BJ (cell line): ENCODE measurements at places on chromosomes 2 and 18. TPM values are rescaled to one million over a fixed set of nuclear protein-coding genes. Genes with fewer than 3 reads are reported as not detected.

- no peak for DNase-seq
Observed at GRCh38 chr2:79702905-79703304, 190.1 kb downstream of the CTNNA2 start.

DNA sequence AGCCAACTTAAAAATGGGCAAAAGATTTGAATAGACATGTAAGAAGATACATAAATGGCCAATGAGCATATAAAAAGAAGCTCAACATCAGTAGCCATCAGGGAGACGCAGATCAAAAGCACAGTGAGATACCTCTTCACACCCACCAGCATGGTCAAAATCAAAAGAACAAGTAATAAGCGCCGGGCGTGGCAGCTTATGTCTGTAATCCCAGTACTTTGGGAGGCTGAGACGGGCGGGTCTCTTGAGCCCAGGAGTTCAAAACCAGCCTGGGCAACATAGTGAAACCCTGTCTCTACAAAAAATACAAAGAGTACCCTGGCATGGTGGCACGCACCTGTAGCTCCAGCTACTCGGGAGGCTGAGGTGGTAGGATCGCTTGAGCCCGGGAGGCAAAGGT, 4.6 kb upstream of the CIB4 start:
- no peak for DNase-seq

GRCh38 chr2:140199312-140199711, 1419.1 kb upstream of the NXPH2 start:
- no peak for DNase-seq

GRCh38 chr2:130369965-130370341, 14.1 kb downstream of the PTPN18 start:
- DNase-seq: no peak

DNA sequence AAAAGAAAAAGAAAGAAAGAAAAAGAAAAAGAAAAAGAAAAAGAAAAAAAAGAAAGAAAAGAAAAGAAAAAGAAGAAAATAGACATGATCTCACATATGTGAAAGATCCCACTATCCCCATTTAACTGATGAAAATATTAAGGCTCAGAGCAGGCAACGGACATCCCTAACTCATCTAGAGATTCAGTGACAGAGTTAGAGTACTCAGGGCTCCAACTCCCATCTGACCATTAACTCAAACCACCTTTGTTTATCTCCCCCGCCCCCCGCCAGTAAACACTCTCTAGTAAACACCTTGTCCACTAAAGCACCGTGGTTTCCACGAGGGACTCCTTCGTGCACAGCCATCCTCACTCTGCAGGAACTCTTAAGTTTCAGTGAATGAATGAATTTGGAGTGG, 142.9 kb downstream of the TGIF1 start:
- no peak for DNase-seq

GRCh38 chr2:69741229-69741574, 732 bp upstream of the ANXA4 start:
- DNase-seq: no peak

Gene SRD5A2
- 0.01 TPM in 1 of 2 replicates, not detected in the other for polyA plus RNA-seq

Gene SLC11A1
- 0.05 and 0.23 TPM in 2 replicates for polyA plus RNA-seq

Gene OTOF
- polyA plus RNA-seq: 0.10 and 0.16 TPM in 2 replicates

Gene FOXI3
- polyA plus RNA-seq: not detected in 2 replicates

Gene FIGN
- polyA plus RNA-seq: 2.4 and 3.0 TPM in 2 replicates

Gene LTBP1
- 106 and 124 TPM in 2 replicates for polyA plus RNA-seq

Gene LYG1
- polyA plus RNA-seq: 0.70 and 0.85 TPM in 2 replicates

Gene POTEC
- polyA plus RNA-seq: not detected in 2 replicates
